ENCODE measurements at places on chromosomes 13 and 19.

GRCh38 chr19:16121141-16121540 lies 9.5 kb downstream of the RAB8A start:
- DNase-seq: no peak

DNA sequence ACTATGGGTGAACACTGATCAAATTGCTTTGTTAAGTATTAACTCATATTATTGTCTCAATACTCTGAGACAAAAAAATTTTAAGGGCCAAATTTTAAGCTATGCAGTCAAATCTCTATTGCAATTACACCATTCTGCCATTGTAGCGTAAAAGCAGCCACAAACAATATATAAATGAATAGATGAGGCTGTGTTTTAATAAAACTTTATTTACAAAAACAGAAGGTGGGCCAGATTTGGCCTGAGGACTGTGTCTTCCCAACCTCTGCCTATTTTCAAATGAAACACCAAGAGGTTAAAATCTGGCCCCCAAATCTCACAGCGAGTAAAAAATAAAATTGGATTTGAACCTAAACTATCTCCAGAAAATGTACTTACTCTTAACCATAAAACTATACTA lies 51.7 kb downstream of the MBD3L2B start:
- DNase-seq: no peak

GRCh38 chr13:42393573-42394360 lies 121.8 kb downstream of the AKAP11 start:
- no peak for DNase-seq

DNA sequence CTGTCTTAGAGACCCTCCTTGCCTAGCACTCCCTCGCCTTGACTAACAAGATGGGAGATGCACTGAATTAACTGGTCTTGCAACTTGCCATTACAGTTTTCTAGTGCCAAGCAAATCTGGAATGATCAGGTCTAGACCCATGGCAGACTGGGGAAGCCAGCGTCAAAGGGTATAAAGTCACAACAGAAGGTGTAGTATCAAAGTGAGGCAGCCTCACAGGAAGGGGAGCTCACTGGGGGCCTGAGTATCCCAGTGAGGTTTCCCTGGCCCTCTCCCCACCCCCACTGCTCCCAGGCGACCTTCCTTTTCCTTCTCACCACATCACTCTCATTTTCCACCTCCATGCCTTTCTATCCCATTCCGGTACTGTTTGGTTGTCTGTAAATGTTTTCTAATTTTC lies 83.5 kb upstream of the DOCK9 start:
- DNase-seq: no peak

DNA sequence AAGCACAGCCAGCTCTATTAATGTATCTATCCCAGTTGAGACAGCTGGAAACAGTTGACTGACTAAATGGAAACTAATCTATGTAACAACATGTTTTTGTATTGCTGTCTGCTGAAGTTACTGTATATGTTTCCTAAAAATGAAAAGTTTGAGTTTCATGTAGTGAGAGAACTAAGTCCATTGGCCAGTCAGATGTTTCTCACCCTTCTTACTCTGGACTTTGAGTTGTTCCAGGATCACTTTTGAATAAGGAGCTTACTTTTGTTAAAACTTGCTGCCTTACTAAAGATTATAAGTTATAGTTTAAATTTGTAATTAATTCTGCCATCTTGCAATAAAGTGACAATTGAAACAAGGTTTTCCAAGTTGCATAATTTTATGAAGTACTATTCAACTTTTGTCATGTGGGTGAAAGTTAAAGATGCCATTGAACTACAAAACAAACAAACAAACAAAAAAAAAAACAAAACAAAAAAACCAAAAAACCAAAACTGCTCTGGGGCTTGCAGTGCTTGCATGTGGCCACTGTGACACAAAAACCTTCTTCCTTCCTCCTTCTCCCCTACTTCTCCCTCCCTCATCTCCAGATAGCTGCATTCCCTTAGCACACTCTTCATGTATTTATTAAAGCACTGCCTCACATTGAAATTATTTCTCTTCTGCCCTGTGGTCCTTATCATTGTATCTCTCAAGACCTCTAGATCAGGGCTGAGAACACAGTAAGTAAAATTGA lies 15.3 kb downstream of the WDFY2 start:
- DNase-seq: no peak

DNA sequence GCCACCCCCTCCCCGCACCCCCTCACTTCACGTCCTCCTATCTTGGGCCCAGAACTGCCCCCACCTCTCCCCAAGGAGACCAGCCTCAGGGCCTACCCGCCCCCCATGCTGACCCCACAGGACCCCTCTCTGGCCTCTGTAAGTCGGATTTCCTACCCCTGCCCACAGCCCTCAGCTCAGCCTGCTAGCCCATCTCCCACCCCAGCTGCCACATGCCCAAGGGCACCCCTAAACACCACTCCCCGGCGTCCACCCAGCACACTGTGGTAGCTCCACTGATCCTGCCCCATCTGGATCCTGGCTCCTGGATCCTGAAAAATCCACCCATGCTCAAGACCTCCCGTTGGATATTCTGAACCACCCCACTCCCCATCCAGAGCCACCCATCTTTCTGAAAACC lies 805 bp downstream of the EVI5L start:
- no peak for DNase-seq
